ENCODE measurements at places on chromosomes 7 and 10. TPM values are rescaled to one million over a fixed set of nuclear protein-coding genes. Genes with fewer than 3 reads are reported as not detected.

Gene JAKMIP3
- total RNA-seq = 0.42 TPM

Gene CAMK2B
- 0.18 TPM for total RNA-seq

Gene AEBP1
- total RNA-seq = 195 TPM

Gene SEMA3C
- total RNA-seq = 63.1 TPM

Gene RAPGEF5
- total RNA-seq = 44.2 TPM

Gene ZNF479
- not detected for total RNA-seq

Gene GBF1
- 53.4 TPM for total RNA-seq

Gene PARP12
- 68.2 TPM for total RNA-seq

Gene SPDYE8
- not detected for total RNA-seq

Gene PHYHIPL
- not detected for total RNA-seq

GRCh38 chr7:94509264-94509886 lies at the start of gene CASD1:
TSS of gene CASD1 (plus strand) at chr7:94509809. CDS start at chr7:94510085, 276 bp downstream.
- peaks cover 32% of the 10 kb centered on the region for H3K4me1 ChIP-seq
- H3K27ac ChIP-seq = peak within 1 kb of the TSS; percentile 95
- peak; percentile 41 for DNase-seq

GRCh38 chr7:2606539-2606936 lies 25.2 kb upstream of the TTYH3 start:
- no peaks in the 10 kb centered on the region for H3K27me3 ChIP-seq
- H3K4me1 ChIP-seq = peaks cover 49% of the 10 kb centered on the region
- no peak overlapping the region for H3K27ac ChIP-seq
- H3K4me3 ChIP-seq = no peak overlapping the region
- H3K36me3 ChIP-seq = peaks cover 28% of the 10 kb centered on the region

DNA sequence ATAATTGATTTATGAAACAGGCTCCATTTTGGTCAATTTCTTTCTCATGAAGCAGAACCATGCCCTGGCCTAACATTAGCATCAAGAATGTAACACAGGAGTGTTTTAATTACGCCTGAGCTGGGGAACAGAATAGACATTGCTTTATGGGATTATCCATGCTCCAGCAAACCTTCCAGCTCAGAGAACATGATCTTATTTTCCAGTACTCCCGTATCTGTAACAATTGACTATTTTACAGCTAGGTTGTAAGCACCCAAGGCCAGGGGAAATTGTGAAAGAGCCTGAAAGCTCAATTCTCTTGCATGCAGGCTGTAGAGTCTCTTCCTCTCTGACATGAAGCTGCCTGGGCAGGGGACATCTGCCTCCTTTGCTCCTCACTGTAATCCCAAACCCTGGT lies 30.8 kb upstream of the CRYGN start:
- H3K36me3 ChIP-seq = no peaks in the 10 kb centered on the region
- no peak for DNase-seq
- no peak overlapping the region for H3K4me3 ChIP-seq
- no peaks in the 10 kb centered on the region for H3K4me1 ChIP-seq

DNA sequence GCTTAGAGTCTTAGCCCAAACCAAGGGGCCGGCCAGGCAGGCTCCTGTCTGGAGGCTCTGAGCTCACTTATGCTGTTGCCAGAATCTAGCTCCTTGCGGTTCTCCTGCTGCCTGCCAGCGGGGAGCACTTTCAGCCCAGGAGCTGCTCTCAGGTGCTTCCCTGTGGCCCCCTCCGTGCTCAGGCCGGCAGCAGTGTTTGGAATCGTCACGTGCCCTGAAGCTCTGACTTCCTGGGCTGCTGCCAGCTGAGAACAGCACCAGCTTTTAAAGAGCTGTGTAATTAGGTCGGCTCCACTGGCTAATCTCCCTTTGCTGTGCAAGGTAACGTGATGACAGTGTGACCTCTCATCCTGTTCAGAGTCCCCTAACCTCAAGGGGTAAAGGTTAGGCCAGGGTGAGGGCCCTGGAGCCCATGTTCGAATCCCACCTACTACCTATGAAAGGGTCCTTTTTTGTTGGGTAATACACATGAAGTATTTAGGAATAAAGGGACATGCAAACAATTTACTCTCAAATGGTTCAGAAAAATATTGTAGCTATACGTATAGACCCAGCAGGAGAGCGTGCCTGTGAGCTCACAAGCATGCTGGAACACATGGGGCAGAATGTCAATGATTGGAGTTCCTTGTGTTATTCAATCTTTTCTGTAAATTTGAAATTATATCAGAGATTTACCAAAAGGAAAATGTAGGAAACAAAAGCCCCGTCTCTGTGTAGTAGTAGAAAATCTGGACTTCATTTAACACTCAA lies 16.6 kb downstream of the ZNF862 start:
- no peaks in the 10 kb centered on the region for H3K27me3 ChIP-seq
- H3K36me3 ChIP-seq = peaks cover 25% of the 10 kb centered on the region
- H3K4me3 ChIP-seq = no peak overlapping the region
- H3K4me1 ChIP-seq = peaks cover 11% of the 10 kb centered on the region
- H3K27ac ChIP-seq = no peak overlapping the region

GRCh38 chr7:48782511-48782910 lies 141.8 kb upstream of the CDC14C start:
- H3K27me3 ChIP-seq = no peaks in the 10 kb centered on the region
- no peak overlapping the region for H3K27ac ChIP-seq
- DNase-seq = no peak
- H3K4me1 ChIP-seq = no peaks in the 10 kb centered on the region
- H3K4me3 ChIP-seq = no peak overlapping the region
- H3K36me3 ChIP-seq = no peaks in the 10 kb centered on the region

DNA sequence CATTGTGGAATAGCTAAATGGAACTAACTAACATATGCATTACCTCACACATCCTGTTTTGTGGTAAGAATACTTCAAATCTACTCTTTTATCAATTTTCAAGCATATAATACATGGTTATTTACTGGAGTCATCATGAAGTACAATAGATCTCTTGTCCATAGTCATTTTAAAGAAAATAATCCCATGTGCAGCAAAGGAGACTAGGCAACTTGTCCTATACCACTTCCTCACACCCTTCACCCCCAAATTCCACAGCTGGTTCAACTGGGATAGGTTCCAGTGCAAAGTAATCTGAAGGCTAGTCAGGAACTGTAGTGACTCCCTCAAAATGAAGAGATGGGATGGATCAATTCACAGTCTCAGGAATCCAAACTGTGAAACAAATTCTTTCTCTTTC lies 176.1 kb downstream of the SGMS1 start:
- no peak overlapping the region for H3K4me3 ChIP-seq
- H3K4me1 ChIP-seq = no peaks in the 10 kb centered on the region
- H3K27ac ChIP-seq = no peak overlapping the region
- H3K36me3 ChIP-seq = no peaks in the 10 kb centered on the region
- no peaks in the 10 kb centered on the region for H3K27me3 ChIP-seq
- DNase-seq = no peak

- H3K27me3 ChIP-seq = peaks cover 4% of the 10 kb centered on the region
- no peaks in the 10 kb centered on the region for H3K4me1 ChIP-seq
- no peak for DNase-seq
- H3K27ac ChIP-seq = no peak overlapping the region
- H3K36me3 ChIP-seq = no peaks in the 10 kb centered on the region
- H3K4me3 ChIP-seq = no peak overlapping the region
Measured at GRCh38 chr7:3089493-3089892, 45.8 kb upstream of the CARD11 start.

DNA sequence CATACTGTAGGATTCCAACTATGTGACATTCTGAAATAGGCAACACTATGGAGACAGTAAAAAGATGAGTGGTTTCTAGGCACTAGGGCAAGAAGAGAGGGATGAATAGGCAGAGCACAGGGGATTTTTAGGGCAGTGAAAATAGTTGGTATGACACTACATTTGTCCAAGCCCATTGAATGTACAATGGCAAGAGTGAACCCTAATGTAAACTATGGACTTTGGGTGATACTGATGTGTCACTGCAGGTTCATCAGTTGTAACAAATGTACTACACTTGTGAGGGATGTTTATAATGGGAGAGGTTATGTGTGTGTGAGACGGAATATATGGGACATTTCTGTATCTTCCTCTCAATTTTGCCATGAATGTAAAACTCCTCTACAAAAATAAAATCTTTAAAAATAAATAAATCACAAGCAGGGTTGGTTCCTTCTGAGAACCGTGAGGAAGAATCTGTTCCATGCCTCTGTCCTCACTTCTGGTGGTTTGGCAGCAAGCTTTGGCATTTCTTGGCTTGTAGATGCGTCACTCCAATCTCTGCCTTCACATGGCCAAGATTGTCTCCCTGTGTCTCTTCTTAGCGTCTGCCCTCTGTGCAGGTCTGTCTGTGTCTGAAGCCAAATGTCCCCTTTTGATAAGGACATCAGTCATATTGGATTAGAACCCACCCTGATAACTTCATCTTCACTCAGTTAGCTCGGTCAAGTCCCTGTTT lies 83.1 kb upstream of the AGBL3 start:
- H3K4me3 ChIP-seq = no peak overlapping the region
- no peak overlapping the region for H3K27ac ChIP-seq
- no peaks in the 10 kb centered on the region for H3K27me3 ChIP-seq
- no peak for DNase-seq
- no peaks in the 10 kb centered on the region for H3K4me1 ChIP-seq

DNA sequence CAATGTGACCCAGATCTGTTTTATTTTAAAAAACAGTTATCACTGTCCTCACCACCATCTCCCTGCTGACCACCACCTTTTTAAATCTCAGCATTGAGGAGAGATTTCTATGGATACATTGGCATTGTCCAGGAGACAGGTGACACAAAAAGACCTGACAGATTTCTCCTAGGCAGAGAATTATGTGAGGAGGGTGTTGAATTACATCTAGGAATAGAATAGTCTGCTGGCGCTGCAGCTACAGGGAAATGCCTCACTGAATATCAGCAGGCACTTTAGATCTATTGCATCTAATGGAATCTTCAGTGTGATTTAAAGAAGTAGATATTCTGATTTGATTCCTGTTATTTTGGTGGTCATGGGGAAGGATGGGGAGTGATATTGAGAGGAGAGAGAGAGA lies 593.5 kb downstream of the NRG3 start:
- DNase-seq = no peak
- no peak overlapping the region for H3K4me3 ChIP-seq
- H3K27me3 ChIP-seq = no peaks in the 10 kb centered on the region

GRCh38 chr7:23474829-23475575 lies 4.7 kb upstream of the IGF2BP3 start:
- H3K4me3 ChIP-seq = no peak overlapping the region
- H3K27ac ChIP-seq = no peak overlapping the region
- H3K36me3 ChIP-seq = no peaks in the 10 kb centered on the region
- peaks cover 98% of the 10 kb centered on the region for H3K27me3 ChIP-seq
- H3K4me1 ChIP-seq = peaks cover 34% of the 10 kb centered on the region
- no peak for DNase-seq

GRCh38 chr10:103254538-103255325 lies 9.0 kb downstream of the RPEL1 start:
- no peaks in the 10 kb centered on the region for H3K27me3 ChIP-seq
- H3K36me3 ChIP-seq = no peaks in the 10 kb centered on the region
- no peak overlapping the region for H3K27ac ChIP-seq
- no peak for DNase-seq

- no peaks in the 10 kb centered on the region for H3K36me3 ChIP-seq
- no peaks in the 10 kb centered on the region for H3K4me1 ChIP-seq
- no peaks in the 10 kb centered on the region for H3K27me3 ChIP-seq
Measured at GRCh38 chr10:20890491-20891337, 6.4 kb downstream of the NEBL start.

DNA sequence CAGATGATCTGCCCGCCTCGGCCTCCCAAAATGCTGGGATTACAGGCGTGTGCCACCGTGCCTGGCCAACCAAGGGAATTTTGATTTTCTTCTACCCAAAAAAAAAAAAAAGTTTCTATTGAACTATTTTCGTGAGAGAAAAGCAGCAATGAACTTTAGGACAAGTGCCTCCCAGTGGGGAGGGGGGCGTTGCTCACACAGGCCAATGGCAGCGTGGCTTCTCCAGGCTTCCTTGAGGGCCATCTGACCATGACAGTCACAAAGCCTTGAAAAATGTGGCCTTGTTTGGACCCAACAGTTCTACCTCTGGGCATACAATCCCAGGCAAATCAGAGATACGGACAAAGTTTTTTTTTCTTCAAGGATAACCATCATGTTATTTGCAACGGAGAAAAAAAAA lies 56.0 kb downstream of the TNRC18 start:
- no peak overlapping the region for H3K4me3 ChIP-seq
- peaks cover 42% of the 10 kb centered on the region for H3K4me1 ChIP-seq
- H3K36me3 ChIP-seq = no peaks in the 10 kb centered on the region
- DNase-seq = no peak
- H3K27me3 ChIP-seq = no peaks in the 10 kb centered on the region

Data from left lung (tissue), 14 donors.